ENCODE measurements at places on chromosomes 1 and 21. TPM values are rescaled to one million over a fixed set of nuclear protein-coding genes. Genes with fewer than 3 reads are reported as not detected.

Gene EDN2
- not detected for total RNA-seq

Gene STPG1
- 3.0 TPM for total RNA-seq

- no peak for DNase-seq
Measured at GRCh38 chr1:89802841-89803240, 18.0 kb upstream of the LRRC8D start.

GRCh38 chr1:86546787-86547221 lies at the start of gene CLCA4:
CLCA4 (plus strand) TSS chr1:86547078; CDS start chr1:86547120, 42 bp downstream.
- no peak for DNase-seq

Gene CYB561D1
- 6.1 TPM for total RNA-seq

GRCh38 chr21:35547946-35548774 lies 499.1 kb upstream of the RUNX1 start:
- no peak for DNase-seq

DNA sequence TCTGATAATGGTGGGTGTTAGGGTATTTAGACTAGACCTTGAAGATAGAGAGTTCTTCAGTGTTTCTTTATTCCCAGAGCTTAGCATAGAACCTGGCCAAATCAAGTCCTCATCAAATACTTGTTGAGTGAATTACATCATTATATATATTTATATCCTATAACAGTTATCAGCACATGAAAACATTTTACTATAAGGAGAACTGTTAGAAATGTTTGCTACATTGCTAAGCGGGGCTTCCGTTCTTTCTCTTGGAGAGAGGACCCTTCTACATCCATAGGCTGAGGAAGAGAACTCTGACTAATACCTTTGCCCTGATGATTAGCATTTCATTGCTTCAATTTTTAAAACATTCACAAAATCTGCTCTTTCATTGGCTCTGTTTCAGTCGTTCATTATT lies 66.5 kb upstream of the NBL1 start:
- no peak for DNase-seq

Gene IL22RA1
- 1.2 TPM for total RNA-seq

DNA sequence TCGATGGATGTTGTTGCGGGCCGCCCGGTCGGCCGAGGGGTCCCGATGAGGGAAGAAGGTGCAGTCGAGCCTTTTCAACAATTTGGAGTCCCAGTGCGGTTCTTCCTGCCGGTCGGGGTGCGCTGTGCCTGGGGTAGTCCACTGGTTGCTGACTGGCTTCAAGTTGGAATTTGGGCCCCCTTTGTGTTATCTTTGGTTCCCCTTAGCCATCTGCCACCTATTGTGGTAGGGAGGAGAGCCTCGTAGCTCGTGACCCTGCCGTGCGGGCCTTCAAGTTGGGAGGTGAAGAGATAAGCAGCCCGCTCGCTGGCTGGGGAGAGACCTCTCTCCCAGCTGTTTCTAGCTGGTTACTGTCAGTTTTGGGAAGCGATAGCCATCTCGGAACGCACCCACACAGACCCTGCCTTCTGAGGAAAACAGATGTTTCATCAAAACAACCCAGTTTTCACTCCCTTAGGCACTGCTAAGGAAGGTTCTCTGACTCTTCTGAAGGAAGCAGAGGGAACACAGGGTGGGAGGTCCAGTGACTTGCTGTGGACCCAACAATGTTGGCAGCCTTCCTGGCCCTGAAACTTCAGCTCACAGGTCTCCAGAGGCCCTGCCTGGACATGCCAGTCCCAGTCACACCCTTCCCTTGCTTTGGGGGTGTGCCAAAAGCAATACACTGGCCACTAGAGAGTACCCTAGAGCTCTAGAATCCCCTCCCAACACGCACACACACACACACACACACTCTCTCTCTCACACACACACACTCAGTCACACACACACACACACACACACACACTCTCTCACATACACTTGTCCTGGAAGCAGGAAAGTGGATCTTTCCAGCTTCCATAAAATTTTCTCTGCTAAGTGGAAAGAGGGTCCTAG lies 1.0 kb downstream of the BTG2 start:
- DNase-seq: no peak

GRCh38 chr1:20324704-20325406 lies 34.2 kb downstream of the VWA5B1 start:
- no peak for DNase-seq

- DNase-seq: no peak
Measured at GRCh38 chr1:109350655-109351054, 43.8 kb upstream of the MYBPHL start.

DNA sequence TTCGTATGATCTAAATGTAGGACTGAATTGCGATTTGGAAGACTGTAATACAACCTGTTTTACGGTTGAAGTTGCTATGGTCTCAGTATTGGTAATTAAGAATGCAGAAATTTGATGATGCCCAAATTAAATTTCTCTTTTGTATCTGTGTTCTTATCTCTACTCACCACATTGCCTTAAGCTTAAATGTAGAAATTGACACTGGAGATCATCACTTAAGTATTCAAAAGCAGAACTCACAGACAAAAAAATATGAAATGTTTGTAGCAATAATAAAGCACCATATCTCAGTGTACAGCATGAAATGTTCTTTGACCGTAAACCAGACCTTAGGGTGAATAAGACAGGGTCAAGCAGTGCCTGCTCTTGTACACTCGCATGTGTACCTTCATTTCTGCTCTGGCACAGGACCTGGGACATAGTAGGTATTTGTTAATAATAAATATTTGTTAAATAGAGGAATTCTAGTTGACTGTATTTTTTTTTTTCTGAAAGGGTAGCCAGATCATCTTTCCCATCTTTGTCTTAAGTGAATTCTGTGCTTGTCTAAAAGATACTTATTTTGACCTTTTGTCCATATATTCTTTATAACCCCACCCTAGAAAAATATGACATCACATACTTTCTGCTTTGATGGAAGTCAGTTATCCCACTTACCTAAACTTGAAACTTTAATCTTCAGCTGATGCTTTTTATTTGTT lies 1.5 kb downstream of the CDC7 start:
- DNase-seq: no peak

DNA sequence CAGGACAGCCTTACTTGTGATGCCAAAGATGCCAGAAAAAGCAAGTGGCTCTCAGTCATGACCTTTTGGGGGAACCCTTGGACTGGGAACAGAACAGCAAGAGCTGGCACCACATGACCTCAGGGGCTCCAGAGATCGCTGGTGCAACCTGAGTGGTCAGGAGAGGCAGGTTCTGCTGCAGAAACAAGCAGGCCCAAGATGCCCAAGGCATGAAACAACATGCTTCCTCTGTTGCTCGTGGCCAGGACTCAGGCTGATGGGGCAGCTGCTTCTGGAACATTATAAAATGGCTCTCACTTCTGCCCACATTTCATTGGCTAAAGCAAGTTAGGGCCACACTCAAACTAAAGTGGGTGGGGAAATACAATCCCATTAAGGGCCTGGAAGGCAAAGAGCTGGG lies 17.7 kb upstream of the CLSTN1 start:
- no peak for DNase-seq

GRCh38 chr1:225461533-225462428 lies 33.9 kb upstream of the LBR start:
- no peak for DNase-seq

DNA sequence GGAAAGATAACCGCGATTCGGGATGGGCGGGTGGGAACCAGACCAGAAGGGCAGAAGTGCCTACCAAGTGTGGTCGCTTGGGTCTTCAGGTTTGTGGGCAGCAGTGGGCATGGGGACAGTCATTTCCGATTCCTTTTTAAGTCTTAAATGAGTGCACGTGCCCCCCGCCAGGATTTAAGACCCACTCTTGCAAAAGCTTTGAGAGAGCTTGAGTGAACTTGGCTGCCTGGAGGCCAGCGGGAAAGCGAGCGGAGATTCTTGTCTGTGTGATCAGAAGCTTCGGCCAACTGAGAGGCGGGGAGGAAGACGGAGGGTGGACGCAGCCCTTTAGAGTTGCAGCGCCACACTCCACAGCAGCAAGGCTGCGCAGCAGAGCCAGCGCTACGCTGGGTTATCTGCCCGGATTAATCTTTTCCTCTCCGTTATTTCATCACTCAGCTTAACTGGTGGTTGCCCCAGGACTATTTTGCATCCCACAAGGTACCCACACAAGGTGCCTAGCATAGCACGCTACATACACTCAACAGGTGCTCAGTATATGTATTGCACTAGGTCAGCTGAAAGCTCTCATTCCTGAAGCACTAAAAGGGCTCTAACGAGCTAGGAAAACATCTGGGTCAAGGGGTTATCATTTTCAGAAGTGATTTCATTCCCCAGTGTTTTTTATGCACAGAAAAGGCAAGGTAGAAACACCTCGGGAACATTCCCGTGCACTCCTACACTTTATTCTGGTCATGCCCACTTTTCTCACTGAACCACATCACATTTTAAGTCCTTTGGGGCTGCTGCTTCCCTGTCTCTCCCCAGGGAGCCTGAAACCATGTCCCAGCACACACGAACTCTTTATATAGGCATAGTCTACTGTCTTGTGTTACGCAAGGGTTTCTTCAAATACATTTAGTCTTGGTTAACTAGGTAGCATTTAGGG lies 1.5 kb upstream of the BATF3 start:
- DNase-seq: peak; percentile 50

Gene CTSS
- total RNA-seq: 95.7 TPM
